ENCODE measurements at places on chromosomes 12 and 14. TPM values are rescaled to one million over a fixed set of nuclear protein-coding genes. Genes with fewer than 3 reads are reported as not detected.

GRCh38 chr12:127886827-127887226 lies 380.1 kb upstream of the TMEM132C start:
- H3K27ac ChIP-seq = no peak overlapping the region
- no peak overlapping the region for H3K4me3 ChIP-seq
- no peaks in the 10 kb centered on the region for H3K36me3 ChIP-seq
- no peak for DNase-seq
- no peaks in the 10 kb centered on the region for H3K27me3 ChIP-seq
- no peaks in the 10 kb centered on the region for H3K4me1 ChIP-seq

GRCh38 chr14:37508503-37508902 lies 86.5 kb downstream of the FOXA1 start:
- H3K27me3 ChIP-seq = no peaks in the 10 kb centered on the region
- no peak overlapping the region for H3K27ac ChIP-seq
- H3K36me3 ChIP-seq = no peaks in the 10 kb centered on the region
- no peak overlapping the region for H3K4me3 ChIP-seq
- no peak for DNase-seq
- no peaks in the 10 kb centered on the region for H3K4me1 ChIP-seq

- H3K4me1 ChIP-seq = no peaks in the 10 kb centered on the region
- no peak overlapping the region for H3K27ac ChIP-seq
- DNase-seq = no peak
- peaks cover 2% of the 10 kb centered on the region for H3K27me3 ChIP-seq
- no peaks in the 10 kb centered on the region for H3K36me3 ChIP-seq
Observed at GRCh38 chr12:117861691-117862090, 107.1 kb downstream of the KSR2 start.

DNA sequence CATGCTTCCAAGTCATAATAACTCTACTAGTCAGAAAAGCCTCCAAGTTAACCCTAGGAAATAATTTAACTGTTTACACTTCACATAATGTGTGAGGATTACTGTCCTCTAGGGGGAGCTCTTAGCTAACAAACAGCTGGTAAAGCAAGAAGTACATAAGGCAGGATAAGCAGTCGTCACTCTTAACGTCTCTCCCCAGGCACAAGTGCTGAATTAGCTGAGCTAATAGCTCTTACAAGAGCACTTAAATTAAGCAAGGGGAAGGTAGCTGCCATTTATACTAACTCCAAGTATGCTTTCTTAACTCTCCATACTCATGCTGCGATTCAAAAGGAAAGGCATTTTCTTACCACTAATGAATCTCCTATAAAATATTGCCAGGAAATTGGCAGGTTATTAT lies 79.3 kb upstream of the TSPAN11 start:
- H3K4me1 ChIP-seq = peaks cover 4% of the 10 kb centered on the region
- H3K27ac ChIP-seq = no peak overlapping the region
- no peaks in the 10 kb centered on the region for H3K36me3 ChIP-seq
- no peak overlapping the region for H3K4me3 ChIP-seq
- peaks cover 5% of the 10 kb centered on the region for H3K27me3 ChIP-seq

DNA sequence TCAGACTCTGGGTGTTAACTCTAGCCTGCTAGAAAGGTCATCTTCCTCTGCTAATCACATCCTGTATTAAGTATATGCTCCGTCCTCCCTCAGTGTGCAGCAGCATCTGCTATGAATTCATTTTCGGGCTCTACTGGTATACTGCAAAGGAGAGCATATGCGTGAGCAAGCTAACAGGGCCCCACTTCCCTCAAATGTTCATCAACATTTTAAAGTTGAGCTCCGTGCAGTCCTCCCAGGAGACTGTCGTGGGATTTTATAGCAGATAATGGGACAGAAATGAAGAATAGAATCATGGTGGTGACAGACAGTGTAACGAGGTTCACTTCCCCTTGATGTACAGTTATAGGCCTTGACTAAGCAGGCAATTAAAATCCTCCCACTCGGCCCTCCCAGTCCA lies 131.7 kb downstream of the PLXNC1 start:
- H3K36me3 ChIP-seq = peaks cover 10% of the 10 kb centered on the region
- no peaks in the 10 kb centered on the region for H3K27me3 ChIP-seq
- H3K27ac ChIP-seq = no peak overlapping the region
- DNase-seq = no peak
- H3K4me3 ChIP-seq = no peak overlapping the region

GRCh38 chr14:104746934-104747481 lies 5.9 kb upstream of the SIVA1 start:
- no peak overlapping the region for H3K27ac ChIP-seq
- H3K4me1 ChIP-seq = no peaks in the 10 kb centered on the region
- H3K4me3 ChIP-seq = no peak overlapping the region
- no peaks in the 10 kb centered on the region for H3K36me3 ChIP-seq
- H3K27me3 ChIP-seq = no peaks in the 10 kb centered on the region
- DNase-seq = no peak

DNA sequence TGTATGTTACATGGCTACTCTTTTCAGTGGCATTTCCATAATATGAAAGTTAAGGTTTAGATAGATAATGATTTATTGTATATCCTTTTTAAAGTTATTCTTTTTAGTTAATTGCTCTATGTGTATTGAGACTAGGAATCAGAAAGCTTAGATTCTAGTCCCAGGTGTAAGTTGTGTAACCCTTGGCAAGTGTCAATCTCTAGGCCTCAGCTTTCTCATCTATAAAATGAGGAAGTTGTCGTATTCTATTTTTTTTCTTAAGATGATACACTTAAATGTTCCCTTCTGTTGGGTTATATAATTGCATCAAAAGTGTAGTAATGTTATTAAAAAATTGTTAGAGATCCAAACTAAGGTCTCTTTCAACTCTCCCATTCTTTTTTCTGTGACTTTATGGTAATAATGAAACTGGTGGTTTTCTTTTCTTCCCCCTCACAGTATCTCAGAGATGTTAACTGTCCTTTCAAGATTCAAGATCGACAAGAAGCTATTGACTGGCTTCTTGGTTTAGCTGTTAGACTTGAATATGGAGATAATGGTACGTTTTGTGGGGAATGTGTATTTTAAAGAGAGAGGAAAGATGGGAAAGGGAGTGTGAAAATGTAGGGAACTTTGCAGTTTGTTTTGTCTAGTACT lies 4.1 kb downstream of the RTRAF start:
- H3K27ac ChIP-seq = peak overlapping the region; percentile 7
- H3K4me3 ChIP-seq = no peak overlapping the region
- no peaks in the 10 kb centered on the region for H3K27me3 ChIP-seq

GRCh38 chr12:27015730-27016076 lies 1.5 kb upstream of the TM7SF3 start:
- H3K4me1 ChIP-seq = peaks cover 36% of the 10 kb centered on the region
- no peak overlapping the region for H3K4me3 ChIP-seq
- no peak for DNase-seq
- peaks cover 2% of the 10 kb centered on the region for H3K36me3 ChIP-seq

GRCh38 chr12:19800884-19801283 lies 361.6 kb downstream of the AEBP2 start:
- no peaks in the 10 kb centered on the region for H3K27me3 ChIP-seq
- H3K27ac ChIP-seq = no peak overlapping the region
- H3K4me1 ChIP-seq = peaks cover 4% of the 10 kb centered on the region
- DNase-seq = no peak
- no peaks in the 10 kb centered on the region for H3K36me3 ChIP-seq
- H3K4me3 ChIP-seq = no peak overlapping the region

- H3K36me3 ChIP-seq = peaks cover 3% of the 10 kb centered on the region
- peak; percentile 72 for DNase-seq
- peak overlapping the region; percentile 85 for H3K4me3 ChIP-seq
- H3K4me1 ChIP-seq = peaks cover 26% of the 10 kb centered on the region
- peak overlapping the region; percentile 32 for H3K27ac ChIP-seq
Observed at GRCh38 chr12:122836027-122836921, 1.0 kb downstream of the HIP1R start.

DNA sequence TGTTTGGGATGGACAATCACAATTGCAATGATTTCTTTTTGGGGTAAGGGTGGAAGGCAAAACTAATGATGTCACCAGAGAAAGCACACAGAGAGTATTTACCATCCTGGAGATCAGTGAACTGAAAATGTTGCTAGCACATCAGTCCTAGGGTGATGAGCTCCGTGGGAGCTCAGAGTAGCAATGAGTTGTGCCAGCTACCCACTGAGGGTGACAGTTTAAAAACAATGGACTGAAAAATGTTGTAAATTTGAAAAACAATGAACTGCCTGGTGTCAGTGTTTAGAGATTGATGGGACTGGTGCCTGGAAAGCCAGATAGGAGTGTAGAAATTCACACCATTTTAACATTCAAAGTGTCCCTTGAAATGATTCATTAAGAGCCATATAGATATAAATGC lies 198.5 kb downstream of the ATP23 start:
- H3K36me3 ChIP-seq = no peaks in the 10 kb centered on the region
- no peak overlapping the region for H3K4me3 ChIP-seq
- peaks cover 12% of the 10 kb centered on the region for H3K27me3 ChIP-seq
- DNase-seq = no peak
- no peaks in the 10 kb centered on the region for H3K4me1 ChIP-seq

DNA sequence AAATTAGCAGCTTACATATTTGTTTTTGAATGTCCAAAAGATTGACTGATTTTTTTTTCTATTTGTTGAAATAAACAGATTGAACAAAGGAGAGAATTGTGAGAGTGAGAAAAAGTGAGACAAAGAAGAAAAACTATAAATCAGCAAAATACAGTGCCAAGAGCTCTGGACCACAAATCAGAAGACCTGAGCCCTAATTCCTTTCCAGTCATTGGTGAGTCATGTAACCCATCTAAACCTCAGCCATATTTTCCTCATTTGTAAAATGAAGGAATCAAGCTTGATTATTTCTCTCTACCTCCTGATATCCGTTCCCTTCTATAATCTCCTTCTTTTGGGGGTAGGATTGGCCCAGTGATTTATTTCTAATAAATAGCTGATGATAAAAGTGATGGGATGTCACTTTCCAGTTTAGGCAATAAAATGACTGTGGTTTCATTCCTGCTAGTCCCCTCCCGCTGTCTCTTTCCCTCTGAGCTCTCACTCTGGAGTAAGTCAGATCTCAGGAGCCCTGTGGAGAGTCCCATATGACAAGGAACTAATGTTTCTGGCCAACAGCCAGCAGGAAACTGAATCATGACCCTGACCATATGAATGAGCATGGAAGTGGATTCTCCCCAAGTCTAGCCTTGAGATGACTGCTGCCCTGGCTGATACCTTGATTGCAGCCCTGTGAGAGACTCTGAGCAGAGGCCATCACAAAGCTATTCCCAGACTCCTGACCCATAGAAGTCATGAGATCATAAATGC lies 218.9 kb downstream of the ACSS3 start:
- H3K4me3 ChIP-seq = no peak overlapping the region
- no peaks in the 10 kb centered on the region for H3K27me3 ChIP-seq
- DNase-seq = no peak
- no peak overlapping the region for H3K27ac ChIP-seq
- H3K36me3 ChIP-seq = no peaks in the 10 kb centered on the region
- H3K4me1 ChIP-seq = no peaks in the 10 kb centered on the region

DNA sequence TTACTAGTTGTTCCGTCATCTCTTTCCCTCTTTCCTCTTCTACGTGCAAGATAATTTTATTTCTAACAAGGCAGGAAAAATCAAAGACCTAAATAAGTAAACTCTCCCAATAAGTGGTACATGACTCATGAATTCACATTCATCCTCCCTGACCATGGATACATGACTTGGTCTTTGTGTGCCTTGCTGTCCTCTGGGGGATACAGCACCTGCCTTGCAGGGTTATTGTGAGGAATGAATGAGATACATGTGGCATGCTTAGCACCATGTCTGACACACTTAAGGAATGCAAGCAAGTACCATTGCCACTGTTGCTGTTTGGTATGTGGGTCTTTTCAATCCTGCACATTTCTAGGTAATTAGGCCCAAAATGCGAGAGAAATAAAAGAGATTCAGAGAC lies 208.4 kb downstream of the DPF3 start:
- H3K27me3 ChIP-seq = no peaks in the 10 kb centered on the region
- no peak overlapping the region for H3K4me3 ChIP-seq
- no peak for DNase-seq
- no peak overlapping the region for H3K27ac ChIP-seq

DNA sequence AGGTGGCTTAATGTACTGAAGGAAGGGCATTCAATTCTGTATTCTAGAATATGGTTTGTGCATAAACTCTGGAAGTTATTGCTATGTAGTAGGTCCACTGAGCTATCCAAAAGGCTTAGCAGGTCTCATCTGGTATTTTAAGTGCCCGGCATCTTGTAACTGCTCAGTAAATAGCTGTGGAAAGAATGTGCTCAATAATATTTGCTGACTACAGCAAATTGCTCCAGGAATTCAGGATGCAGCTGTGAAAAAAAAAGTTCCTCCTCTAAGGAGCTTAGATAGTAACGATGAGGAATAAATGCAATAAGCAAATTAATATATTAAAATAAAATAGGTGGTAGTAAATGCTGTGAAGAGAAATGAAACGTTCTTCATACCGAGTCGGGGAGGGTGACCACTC lies 857.1 kb downstream of the AACS start:
- H3K4me1 ChIP-seq = no peaks in the 10 kb centered on the region
- H3K36me3 ChIP-seq = no peaks in the 10 kb centered on the region
- no peak overlapping the region for H3K4me3 ChIP-seq
- no peak overlapping the region for H3K27ac ChIP-seq
- peaks cover 4% of the 10 kb centered on the region for H3K27me3 ChIP-seq

DNA sequence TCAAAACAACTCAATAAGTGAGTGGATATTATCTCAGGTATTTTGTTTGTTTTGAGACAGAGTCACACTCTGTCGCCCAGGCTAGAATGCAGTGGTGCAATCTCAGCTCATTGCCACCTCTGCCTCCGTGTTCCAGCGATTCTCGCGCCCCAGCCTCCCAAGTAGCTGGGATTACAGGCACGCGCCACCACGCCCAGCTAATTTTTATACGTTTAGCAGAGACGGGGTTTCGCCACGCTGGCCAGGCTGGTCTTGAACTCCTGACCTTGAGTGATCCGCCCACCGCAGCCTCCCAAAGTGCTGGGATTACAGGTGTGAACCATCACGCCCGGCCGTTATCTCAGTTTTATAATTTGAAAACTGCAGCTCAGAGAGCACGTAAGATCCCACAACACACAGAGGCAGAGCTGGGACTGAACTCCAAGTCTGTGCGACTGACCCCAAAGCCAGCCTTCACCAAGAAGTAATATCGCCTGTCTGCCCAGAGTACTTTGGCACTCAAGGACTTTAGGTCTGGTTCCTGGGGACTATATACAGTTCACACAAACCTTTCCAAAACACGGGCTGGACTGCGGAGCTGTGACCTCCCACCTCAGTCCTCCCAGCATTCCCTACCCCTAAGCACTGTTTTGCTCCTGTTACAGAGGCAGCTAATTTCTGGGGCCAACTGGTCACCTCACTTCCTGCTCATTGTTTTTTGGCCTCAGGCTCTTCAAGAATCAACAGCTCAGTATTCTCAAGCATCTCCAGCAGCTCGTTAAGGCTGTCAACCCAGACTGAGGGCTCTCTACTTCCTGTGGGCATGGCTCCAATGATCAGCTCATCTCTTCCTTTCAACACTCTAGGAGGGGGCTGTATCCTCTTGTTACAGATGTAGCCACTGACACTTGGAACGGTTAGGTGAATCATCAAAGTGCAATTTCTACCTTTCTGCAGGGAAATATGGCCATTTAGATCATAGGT lies 22.5 kb downstream of the TESC start:
- H3K27me3 ChIP-seq = peaks cover 3% of the 10 kb centered on the region
- DNase-seq = no peak
- peaks cover 3% of the 10 kb centered on the region for H3K4me1 ChIP-seq
- H3K4me3 ChIP-seq = no peak overlapping the region
- no peak overlapping the region for H3K27ac ChIP-seq

MGST1 gene
- total RNA-seq = not detected

RASSF8 gene
- total RNA-seq = 0.81 TPM

FAM222A gene
- total RNA-seq = 0.38 TPM

SIX6 gene
- not detected for total RNA-seq

GPRC5A gene
- total RNA-seq = 0.24 TPM

OSGEP gene
- total RNA-seq = 36.8 TPM

RAD9B gene
- 1.1 TPM for total RNA-seq

All from activated naive CD4-positive, alpha-beta T cell treated with anti-CD3 and anti-CD28 coated beads for 36 hours (primary cell).